GM12878 (cell line): ENCODE measurements at places on chromosomes 13 and 19.

- no peak for DNase-seq
These were observed 717 bp upstream of the C13orf46 start for GRCh38 chr13:113974304-113975281.

DNA sequence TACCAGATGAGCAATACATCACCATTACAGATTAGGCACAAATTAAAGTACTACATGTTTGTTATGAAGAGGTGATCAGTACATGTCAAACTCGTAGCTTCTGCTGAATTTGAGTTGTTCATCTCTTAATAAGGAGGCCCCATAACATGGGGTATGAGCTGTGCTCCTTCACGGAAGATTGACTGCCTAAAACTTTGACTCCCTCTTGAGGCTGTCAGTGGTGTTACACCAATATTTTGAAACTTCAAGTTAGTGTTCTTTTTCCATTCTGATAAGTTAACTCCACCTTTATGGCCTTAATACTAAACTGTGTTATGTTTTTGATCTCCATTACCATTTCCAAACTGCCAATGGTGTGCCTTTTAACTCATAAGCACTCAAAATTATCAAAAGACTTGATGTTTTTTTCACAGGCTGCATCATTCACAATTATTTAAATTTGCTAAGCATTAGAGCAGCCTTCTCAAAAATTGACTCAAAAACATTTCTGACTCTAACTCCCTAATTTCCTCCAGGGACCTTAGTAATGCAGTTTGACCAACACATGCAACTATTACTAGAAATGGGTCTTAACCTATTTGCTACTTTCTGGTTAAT, 1591.5 kb downstream of the PCDH9 start:
- DNase-seq: no peak

DNA sequence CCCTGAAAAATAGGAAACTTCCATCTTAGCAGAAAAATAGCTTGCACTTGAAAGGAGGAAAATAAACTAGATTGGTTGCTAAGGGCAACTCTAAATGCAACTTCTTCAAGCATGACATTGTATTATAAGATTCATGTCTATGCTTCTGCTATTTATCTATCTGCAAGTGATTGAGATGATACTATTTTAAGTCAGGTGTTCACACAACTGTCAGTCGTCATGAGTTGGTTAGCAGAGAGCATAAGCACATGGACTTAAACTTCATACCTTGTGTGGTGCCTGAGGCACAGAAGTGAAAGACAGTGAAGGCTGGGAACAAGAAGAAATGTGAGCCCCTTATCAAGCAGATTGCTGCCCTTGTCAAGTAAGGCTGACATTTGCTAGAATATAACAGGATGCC, 82.9 kb downstream of the SLITRK5 start:
- no peak for DNase-seq

DNA sequence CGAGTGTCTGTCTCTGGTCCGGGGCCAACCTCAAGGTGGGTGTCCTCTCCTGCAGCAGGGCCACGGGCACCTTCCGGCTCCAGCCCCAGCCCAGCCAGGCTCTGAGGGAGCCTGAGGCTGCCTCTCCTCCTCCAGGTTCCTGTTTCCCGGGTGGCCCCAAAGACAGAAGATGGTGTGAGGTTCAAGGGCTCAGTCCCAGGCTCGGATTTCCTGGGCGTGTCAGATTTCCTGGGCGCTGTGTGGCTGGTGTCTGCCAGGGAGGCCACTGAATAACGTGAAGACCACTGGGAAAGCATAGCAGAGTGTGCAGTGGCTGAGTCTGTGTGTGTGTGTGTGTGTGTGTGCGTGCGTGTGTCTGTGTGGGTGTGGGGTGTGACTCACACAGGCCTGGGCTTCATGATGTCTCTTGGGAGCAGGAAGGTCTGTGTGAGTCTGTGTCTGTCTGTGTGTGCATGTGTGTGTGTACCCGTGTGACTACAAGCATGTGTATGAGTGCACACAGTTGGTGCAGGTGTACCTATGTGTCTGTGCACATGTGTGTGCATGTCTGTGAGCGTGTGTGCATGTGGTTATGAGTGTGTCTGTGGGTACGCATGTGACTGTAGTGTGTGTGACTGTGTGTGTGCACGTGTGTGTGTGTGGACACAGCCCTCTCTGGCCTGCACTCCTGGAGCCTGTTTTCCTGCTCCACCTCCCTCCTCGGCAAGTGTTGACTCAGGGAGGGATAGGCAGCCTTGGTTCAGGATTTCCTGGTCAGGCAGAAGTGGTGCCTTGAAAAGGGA, 28.3 kb downstream of the CEBPA start:
- no peak for DNase-seq

GRCh38 chr13:27772651-27773425, 19.4 kb upstream of the GSX1 start:
- no peak for DNase-seq

- DNase-seq: no peak
These were observed at the start of gene SPRY2 for GRCh38 chr13:80341101-80341755. SPRY2 (minus strand) TSS chr13:80341126; CDS start chr13:80337705, 3,421 bp downstream.

DNA sequence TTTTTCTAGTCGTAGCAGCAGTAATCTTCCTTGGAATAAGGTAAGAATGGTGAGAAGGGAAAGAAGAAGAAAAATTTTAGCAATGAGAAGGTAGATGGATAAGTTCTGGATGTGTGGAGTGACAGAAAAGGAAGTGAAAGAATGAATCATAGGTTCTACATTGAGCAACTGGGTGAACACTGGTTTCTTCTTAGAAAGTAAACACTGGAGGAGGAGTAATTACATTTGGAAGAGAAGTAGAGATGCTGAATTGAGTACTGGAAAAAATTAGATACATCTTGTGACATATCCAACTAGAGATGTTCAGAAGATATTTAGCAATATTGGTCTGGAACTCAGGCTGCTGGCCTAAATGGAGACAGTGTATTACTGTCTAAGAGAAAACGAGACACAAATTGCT, 148.5 kb downstream of the GPC5 start:
- DNase-seq: no peak

GRCh38 chr13:70736622-70737317, 628.5 kb upstream of the KLHL1 start:
- no peak for DNase-seq

DNA sequence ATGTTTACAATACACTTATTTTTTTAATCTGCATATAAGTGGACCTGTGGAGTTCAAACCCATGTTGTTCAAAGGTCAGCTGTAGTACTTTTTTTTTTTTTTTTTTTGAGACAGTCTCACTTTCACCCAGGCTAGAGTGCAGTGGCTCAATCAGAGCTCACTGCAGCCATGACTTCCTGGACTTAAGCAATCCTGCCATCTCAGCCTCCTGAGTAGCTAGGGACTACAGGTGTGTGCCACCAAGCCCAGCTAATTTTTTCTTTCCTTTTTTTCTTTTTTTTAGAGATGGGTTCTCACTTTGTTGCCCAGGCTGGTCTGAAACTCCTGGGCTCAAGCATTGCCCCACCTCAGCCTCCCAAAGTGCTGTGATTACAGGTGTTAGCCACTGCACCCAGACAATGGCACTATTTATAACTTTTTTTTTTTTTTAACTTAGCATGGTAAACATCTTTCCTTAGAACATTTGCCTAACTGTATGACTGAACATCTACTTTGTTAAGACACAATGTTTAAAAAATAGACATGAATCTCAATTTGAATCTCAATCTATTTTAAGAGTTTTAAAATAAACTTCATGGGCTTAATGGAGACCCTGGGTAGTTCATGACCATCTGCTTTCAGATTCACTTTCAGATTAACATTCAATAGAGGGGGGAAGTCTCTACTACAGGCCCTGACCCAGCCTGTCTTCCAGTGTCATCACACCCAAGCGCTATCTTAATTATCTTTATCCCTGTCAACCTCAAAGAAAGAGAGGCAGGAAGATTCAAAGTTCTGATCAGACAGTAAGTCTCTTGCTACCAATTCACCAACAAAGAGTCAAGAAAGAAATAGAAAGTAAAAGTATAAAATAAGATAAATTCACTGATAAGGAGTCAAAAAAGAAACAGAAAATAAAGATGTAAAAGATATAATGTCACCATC, 97.7 kb upstream of the DOCK9 start:
- DNase-seq: peak; percentile 36

DNA sequence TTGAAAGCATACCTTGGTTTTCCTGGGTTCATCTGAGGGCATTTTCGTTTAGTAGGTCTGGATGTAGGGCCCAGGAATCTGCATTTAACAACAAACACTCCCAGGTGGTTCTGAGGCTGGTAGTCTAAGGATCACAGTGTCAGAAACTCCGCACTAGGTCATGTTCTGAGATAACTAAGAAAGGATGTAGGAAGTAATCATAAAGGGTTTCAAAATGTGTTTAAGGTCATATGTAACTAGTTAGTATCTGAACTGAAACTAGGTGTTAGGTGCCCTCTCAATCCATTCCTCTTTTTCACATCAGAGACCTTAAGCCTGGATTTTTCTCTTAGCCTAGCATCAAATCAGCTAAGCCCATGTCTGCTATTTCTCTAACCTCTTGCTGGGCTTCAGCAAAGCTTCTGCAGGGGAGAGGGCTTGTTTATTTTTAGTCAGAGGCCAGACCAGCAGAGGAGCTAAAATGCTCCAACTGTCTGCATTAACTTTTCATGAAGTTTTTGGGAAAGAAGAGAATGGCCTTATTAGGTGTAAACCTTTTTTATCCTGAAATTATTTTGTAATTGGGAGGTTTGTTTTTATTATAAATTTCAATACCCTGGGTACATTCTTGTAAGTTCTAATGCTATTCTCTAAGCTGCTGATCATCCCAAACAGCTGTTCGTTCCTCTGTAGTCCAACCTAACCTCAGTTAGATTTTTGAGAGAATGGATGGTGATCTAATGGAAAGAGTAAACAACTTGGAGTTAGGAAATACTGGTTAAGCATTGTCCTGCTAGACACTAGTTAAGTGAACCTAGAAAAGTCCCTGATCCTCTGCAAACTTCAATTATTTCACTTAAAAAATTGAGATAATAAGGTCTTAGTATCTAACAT, 262.8 kb upstream of the RFC3 start:
- no peak for DNase-seq

DNA sequence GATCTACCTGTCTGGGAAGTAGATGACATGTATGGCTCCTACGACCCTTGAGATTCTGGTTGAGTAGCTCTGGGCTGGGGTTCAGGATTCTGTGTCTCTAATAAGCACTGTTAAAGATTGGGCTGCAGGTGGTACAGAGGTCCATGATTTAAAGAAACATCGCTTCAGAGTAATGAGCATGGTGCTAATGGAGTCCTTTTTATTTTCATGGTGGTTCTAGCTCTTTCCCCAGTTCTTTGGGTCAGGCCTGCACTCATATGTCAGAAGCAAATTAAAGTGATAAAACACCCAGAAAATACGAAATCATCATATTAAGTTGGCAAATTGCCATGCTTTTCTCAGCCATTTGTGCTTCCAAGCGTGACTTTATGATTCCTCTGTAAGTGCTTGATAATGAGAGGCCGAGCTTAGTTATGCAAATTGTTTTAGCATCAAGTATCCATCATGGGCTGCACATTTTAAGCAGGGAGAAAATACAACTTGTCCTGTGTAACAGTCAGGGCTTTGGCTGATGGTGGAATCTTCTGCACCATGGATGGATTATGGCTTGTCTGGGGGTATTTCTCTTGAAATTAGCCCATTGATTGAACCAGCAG, 45.1 kb downstream of the MTUS2 start:
- no peak for DNase-seq

DNA sequence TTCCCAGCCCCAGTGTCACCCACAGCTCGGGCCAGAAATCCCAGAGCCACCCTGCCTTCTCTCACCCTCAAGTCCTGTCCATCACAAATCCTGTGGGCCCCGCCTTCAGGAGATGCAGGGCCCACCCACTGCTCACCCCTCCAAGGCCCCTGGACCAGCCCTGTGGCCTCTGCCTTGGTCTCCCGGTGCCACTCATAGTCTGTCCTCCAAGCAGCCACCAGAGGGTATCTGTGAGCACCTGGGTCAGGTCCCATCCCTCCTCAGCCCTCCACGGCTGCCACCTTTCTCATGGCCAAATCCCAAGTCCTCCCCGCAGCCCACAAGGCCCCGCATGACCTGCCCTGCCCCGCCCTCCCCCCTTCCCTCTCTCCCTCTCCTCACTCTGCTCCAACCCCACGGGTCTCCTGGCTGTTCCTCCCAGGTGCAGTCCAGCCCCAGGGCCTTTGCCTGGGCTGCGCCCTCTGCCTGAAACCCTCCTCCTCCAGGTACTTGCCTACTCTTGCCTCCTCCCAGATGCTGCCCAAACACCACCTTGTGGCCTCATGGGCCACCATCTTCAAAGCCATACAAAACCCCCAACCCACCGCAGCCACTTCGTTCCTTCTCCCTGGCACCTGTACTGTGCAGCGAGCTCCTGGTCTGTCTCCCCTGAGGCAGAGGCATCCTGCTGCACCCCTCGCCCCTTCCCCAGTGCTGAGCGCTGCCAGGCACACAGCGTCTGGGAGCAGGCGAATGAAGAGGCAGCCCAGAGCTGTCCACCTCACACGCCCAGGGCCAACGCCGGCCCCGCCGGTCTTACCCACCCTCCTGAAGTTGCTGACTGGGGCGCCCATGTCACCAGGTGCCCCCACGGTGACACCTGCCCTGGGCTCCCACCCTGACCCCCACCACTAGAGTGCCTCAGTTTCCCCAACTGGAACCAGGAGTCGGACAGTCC, 13.2 kb upstream of the UQCR11 start:
- DNase-seq: no peak

GRCh38 chr13:84255226-84255797, 373.0 kb upstream of the SLITRK1 start:
- no peak for DNase-seq

GRCh38 chr13:30581582-30581981, 36.1 kb upstream of the USPL1 start:
- no peak for DNase-seq

DNA sequence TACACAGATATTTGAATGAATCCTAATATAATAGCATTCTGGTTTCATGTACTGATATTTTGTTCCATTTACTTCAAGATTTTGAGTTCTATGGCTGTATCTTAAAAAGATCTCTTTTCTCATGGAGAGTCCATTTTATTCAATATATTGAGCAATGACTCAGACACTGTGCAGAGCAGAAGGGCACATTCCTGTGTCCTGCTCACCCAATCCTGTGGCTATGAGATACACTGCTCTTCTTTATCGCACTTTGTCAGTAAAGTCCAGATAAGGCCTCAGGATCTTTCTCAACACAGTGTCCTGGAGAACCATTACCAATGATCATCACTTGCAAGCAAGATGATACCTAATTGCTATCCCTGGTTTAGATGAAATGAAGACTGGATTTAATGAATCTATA, 155.0 kb downstream of the CYSLTR2 start:
- no peak for DNase-seq
